GM23248 (cell line): ENCODE measurements at places on chromosomes 11 and 22. TPM values are rescaled to one million over a fixed set of nuclear protein-coding genes. Genes with fewer than 3 reads are reported as not detected.

The MUC5AC gene
- not detected in 2 replicates for total RNA-seq

The INPP5J gene
- total RNA-seq, result 0.13 TPM in 1 of 2 replicates, not detected in the other

The PGR gene
- total RNA-seq, result not detected in 2 replicates

The MRGPRX4 gene
- total RNA-seq, result not detected in 2 replicates

The OR51B4 gene
- total RNA-seq, result not detected in 2 replicates

The DEPDC5 gene
- 6.3 and 12.1 TPM in 2 replicates for total RNA-seq

The PIH1D2 gene
- total RNA-seq, result 0.86 and 1.0 TPM in 2 replicates

The OR8H1 gene
- total RNA-seq, result not detected in 2 replicates

The PHLDB1 gene
- 102 and 109 TPM in 2 replicates for total RNA-seq

The ADAMTS15 gene
- 0.97 and 1.3 TPM in 2 replicates for total RNA-seq

The APOL1 gene
- 8.3 and 8.6 TPM in 2 replicates for total RNA-seq

The MPPED2 gene
- total RNA-seq, result not detected in 2 replicates

The FXYD6 gene
- not detected in 2 replicates for total RNA-seq

The MN1 gene
- total RNA-seq, result 24.8 and 25.9 TPM in 2 replicates

The UPK2 gene
- not detected in 2 replicates for total RNA-seq

The C11orf86 gene
- not detected in 2 replicates for total RNA-seq

The MYOD1 gene
- total RNA-seq, result not detected in 2 replicates

The CCS gene
- 28.0 and 29.5 TPM in 2 replicates for total RNA-seq

The PATE4 gene
- total RNA-seq, result not detected in 2 replicates

The IGLL1 gene
- not detected in 2 replicates for total RNA-seq

The F2 gene
- not detected in 2 replicates for total RNA-seq
